ENCODE measurements at places on chromosomes 2 and 18.
A peak's percentile ranks its signal among the peaks of the same experiment; 100 is the strongest.

- no peak for DNase-seq
Measured at GRCh38 chr2:222102575-222103349, 196.0 kb downstream of the PAX3 start.

GRCh38 chr2:39712953-39713352, 47.2 kb downstream of the TMEM178A start:
- no peak for DNase-seq

- DNase-seq: no peak
Measured at GRCh38 chr2:78993518-78994148, 31.9 kb upstream of the REG3G start.

GRCh38 chr18:49944663-49945062, 131.3 kb upstream of the ACAA2 start:
- DNase-seq: no peak

DNA sequence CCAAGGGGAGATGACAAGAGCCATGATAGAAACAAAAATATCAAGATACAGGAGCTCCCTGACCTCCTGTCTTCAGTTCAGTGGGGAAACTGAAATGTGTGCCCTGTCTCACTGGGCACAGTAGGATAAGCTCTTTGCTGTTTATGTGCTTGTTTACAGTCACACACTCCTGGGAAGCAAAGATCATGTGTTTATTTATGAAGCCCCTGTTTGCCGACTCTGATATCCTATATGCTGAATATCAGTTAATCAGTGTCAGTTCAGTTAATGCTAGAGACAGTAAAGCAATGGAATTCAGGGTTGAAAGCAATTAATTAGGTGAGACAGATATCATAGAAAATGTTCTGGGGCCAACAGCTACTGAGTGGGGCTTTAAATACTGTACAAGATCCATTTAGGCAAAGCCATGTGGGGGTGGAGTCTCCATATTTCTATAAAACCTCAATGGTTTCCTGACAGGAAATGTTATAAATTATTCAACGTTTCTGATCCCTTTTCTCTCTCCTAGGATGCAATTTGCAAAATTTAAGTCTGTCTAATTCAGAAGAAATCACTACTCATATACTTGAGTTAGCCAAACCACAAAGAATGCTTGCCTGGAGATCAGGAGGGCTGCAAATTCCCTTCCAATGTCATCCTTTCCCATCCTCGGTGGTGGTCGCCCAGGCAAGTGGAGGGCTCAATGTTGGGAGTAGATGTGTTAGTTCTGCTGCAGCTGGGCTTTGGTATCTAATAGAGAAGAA, 551.3 kb downstream of the CMPK2 start:
- DNase-seq: no peak

- no peak for DNase-seq
Measured at GRCh38 chr2:191659198-191659597, 18.7 kb upstream of the NABP1 start.

DNA sequence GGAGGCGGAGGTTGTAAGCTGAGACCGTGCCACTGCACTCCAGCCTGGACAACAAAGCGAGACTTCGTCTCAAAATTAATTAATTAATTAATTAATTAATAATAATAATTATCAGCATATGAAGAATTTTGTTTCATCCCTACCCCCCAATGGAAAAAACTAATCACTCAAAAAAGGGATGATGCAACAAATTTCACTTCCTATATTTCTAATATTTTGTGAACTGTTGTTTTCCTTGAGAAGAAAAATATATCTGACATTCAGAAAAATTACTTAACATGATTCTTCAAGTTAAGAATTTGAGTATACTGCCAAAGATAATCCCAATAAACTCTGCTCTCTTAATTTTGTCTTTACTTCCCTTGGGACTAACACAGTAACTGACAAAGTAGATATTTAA, 28.1 kb downstream of the EXOC6B start:
- DNase-seq: no peak

DNA sequence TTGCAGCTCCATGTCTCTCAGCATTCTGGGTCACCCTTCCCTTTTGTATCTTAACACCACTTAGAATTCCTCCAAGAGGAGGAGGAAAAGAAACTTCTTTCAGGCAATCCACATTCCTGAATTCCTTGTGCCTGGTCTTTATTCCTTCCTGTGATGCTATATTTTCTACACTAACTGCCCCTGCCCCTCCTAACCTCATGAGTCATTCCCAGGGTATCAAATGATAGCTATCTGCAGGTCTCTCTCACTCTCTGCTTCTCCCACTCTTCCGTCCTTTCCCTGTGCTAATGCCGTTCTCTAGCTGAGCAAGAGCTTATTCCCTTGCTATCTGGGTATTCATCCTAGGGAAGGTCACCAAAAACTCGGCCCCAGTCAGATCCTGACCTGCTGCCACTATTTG, 395.0 kb upstream of the TCF4 start:
- DNase-seq: no peak

DNA sequence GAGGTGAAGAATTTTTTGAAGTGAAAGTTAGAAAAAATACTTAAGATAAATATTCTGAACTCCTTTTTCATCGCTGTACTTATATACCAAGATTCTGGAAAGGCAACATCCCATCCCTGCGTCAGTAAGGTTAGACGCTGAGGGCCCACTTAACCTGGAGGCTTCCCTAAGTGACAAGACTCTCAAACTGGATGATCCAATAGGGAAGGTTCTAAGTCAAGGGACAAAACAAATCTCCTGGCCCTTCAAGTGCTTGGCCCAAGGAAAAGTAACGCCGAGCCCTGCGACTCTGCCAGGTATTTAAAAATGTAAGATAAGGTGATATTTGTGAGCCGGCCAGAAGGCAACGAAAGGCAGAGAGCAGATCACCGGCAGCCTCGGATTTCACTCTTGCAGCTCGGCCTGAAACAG, 1.3 kb downstream of the STK39 start:
- DNase-seq: no peak

GRCh38 chr2:128214866-128215460, 103.7 kb downstream of the HS6ST1 start:
- DNase-seq: no peak

DNA sequence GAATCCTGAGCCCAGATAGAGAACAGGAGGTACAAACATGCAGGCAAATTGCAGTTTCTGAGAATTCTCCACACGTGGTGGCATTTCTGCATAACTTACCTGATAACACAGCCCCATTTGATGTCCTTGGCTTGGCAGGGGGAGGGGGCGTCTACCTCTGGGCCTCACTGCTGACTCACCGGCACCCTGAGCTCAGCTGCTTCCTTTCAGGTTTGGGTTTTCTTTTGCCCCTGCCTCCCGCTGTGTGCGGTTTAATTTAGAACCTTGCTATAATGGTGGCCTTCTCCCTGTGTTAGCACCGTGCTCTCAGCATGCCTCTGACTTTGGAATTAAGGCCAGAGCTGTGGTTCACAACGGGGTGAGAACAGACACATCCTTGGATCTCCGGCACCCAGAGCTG, 4.4 kb downstream of the CTIF start:
- no peak for DNase-seq

- DNase-seq: no peak
Measured at GRCh38 chr2:97999536-97999935, 3.8 kb upstream of the TMEM131 start.

DNA sequence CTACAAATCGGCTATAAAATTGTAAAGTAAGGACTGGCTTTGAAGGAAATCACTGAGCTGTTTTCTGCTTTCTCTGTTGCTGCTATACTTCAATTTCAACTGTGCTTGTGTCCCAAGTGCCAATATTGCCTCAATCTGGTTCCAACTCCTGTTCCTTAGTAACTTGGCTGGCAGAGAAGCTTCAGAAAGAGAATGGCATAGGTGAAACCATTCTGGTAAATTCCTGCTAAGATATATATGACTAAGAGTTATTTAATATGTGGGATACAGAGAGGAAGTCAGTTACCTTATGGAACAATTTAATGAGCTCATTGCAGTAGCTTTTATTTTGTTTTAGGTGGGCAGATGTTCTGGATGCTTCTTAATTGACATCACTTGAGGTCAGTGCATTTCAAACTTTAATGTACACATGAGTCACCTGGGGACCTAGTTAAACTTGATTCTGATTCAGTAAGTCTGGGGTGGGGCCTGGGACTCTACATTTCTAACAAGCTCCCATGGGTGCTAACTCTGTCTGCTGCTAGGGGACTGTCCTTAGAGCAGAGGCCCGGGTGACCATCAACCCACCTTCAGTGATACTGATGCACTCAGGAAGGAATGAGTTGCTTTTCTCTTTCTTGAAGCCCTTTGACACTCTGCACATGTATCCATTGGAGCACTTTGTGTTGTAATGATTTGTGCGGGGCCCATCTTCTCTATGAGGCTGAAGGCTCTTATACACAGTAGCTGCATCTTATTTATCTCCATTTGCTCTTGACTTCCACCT, 47.6 kb downstream of the LIPG start:
- DNase-seq: peak; percentile 42

- no peak for DNase-seq
Measured at GRCh38 chr2:145090841-145091761, 571.2 kb upstream of the ZEB2 start.

GRCh38 chr2:121237336-121237979, 47.5 kb downstream of the TFCP2L1 start:
- no peak for DNase-seq

DNA sequence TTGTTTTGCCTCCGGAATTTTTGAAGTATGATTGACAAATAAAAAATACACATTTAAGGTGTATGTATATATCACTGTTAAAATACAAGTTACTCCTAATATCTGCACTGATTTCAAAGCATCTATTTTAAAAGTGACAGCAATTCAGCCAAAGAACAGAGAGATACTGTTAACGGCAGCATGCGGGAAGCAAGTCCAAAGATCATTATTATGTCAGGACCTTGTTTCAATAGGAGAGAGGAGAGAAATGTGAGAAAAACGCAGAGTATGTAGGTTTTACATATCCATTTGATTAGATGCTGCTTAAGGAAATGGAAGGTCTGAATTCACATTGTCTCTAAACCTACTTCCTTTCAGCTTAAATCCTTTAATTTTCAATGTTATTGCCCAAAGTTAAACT, 545.5 kb upstream of the SLC8A1 start:
- DNase-seq: no peak

DNA sequence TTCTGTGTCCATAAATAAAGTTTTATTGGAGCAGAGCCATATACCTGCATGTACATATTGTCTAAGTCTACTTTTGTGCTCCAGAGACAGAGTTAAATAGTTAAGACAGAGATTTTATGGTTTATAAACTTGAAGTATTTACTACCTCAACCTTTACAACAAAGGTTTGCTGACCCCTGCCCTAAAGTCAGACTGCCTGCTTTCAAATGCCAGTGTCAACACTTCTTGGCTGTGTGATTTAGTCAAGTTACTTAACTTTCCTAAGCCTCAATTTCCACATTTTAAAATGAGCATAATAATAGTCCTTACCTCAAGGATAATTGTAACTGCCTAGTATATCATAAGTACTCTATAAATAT, 44.4 kb upstream of the ITPRID2 start:
- DNase-seq: no peak

GRCh38 chr18:23981369-23981980, 33.1 kb upstream of the TTC39C start:
- DNase-seq: no peak

DNA sequence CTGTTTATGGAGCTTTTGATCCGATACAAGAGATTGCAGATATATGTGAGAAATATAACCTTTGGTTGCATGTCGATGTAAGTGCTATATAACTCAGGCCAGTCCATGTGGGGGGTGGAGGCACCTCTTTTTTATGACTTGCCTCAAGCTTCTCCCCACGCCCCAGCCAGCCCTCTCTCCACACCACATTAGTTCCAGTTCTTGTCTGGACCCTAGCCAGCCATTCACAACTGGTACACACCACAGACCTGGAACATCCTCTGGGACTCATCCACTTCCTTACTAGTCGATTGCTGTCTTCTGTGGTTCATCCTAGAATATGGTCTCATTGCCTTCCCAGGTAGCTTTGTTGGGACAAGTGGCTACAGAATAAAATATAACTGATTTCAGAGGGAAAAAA, 31.0 kb downstream of the GAD1 start:
- DNase-seq: no peak

DNA sequence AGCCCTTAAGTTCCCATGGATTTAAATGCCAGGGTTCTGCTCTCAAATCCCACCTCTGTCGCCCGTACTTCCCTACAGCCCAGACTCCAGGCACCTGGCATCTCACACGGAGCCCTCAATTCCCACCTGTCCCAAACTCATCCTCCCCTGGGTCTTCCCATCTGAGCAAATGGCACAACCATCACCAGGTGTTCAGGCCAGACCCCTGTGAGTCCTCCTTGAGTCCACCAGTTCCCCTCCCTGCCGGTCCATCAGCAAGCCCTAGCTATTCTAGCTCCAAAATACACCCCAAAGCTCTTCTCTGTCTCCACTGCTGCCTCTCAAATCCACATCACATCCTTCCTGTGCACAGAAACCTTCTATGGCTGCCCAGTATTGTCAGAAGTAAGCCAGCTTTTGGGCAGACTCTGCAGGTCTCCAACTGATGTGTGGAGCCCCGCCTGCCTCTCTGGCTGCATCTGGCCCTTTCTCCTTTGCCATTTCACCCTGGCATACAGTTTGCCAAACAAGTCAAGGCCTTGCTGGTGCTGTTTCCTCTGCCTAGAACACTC, 67.7 kb downstream of the DNMT3A start:
- DNase-seq: no peak

DNA sequence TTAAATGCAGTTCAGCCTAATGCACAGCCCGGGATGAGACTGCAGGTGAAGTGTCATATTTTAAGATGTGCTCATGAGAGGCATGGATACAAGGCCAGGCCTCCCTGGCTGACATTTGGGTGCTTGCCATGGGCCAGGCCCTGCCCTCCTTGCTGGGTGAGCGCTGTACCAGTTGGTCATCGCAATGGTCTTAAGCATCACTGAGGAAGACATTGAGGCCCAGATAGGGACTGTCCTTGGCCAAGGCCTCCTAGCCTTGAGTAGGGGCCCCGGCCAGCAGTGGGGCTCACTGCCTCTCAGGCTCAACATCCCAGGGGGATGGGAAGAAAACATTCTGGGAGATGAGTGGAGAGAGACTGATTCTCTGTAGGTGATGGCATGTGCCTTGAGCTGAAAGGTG, 184.3 kb downstream of the SH3RF3 start:
- no peak for DNase-seq

GRCh38 chr18:54069729-54070128, 154.7 kb downstream of the MBD2 start:
- no peak for DNase-seq

DNA sequence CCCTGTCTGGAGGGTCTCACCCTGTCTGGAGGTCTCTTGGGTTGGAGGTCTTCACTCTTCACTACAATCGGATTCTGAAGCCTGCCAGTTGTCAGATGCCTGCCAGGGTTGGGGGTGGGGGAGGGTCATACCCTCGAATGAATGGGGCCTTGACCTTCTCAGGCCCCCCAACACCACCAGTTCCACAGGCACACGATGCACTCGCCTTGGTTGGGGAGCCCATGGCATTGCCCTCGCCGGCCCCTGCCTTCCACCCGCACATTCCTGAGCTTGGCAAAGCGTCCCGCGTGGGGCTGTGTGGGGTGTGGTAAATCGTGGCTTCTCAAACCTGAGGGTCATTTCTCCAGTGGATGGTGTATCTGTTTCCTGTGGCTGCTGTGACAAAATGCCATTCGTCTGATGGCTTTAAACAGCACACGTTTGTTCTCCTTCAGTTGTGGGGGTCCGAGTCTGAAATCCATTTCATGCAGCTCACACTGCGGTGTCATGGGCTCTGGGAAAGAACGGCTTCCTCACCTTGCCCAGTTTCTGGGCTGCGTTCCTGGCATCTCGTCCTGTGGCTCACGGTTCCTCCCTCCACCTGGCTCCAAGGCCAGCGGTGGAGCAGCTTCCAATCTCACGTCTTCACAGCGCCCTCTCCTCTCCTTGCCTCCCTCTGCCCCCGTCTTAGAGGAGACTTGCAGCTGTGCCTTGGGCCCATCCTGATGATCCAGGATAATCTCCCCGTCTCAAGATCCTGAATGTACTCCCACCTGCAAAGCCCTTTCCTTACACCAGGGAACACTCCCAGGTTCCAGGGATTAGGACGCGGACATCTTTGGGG, 38.0 kb upstream of the HPCAL1 start:
- DNase-seq: no peak

Data from non-pigmented ciliary epithelial cell (primary cell).